ENCODE measurements at places on chromosomes 7 and 10. TPM values are rescaled to one million over a fixed set of nuclear protein-coding genes. Genes with fewer than 3 reads are reported as not detected.

TECPR1 gene
- 10.8 TPM for total RNA-seq

ZNF804B gene
- total RNA-seq: not detected

GRCh38 chr7:47153576-47153975 lies 428.3 kb downstream of the TNS3 start:
- peak; percentile 51 for DNase-seq

- peak; percentile 47 for DNase-seq
Measured at GRCh38 chr7:114081606-114082425, 163.0 kb upstream of the PPP1R3A start.

Data from neural progenitor cell (in vitro differentiated cells).